Smooth muscle cell of the brain vasculature (primary cell): ENCODE measurements at places on chromosomes 12 and 14.

DNA sequence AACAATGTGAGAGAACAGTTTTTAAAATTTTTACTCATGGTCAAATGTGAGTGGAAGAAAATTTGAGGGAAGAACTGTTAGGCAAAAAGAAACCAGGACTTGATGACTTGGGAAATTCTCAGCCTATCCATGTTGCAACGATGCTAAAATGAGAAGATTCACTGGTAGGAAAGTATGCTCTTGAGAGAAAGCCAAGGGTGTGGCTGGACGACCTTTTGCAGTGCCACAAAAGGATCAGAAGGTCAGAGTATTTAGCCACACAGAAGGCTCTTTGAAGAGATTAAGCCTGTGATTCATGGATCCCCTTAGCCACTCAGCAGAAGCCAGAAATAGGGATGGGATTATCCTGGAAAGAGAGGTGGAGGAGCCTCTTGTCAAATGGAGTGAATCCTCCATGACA, 336.8 kb downstream of the LRIG3 start:
- DNase-seq, result no peak

DNA sequence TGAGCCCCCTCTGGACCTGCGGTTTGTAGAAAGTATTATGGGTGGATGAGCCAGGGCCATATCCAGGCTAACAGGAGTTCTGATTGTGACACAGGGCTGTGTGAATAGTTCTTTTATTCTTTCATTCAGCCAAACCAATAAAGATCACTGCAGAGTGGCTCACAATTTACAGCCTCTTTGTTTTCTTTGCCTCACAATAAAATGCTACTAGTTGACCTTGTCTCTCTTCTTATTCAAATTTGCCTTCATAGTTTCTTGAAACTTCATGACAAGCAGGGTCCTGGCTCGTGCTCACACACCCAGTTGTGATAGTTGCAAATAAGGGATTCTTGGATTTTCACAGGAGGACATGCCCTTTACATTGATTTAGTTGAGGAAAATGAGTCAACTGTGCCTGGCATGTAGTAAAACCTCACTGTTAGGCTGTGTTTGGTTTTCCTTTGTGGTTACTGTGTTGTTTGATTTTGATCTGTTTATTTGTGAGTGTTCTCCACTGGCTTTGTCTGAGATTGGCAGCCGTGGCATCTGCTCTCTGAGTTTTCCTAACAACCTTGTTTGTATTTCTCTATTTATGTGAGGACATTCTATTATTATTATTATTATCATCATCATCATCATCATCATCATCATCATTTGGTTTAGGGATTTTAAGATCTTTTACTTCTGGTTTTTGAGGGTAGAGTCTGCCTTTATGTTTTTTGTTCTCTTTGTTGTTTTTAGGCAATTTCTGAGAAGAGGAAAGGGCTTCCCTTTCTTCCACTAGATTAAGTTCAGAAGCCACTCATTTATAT, 2.7 kb upstream of the KRT6B start:
- no peak for DNase-seq

- DNase-seq, result no peak
These were observed 87.1 kb downstream of the TMCC3 start for GRCh38 chr12:94563286-94563685.

- no peak for DNase-seq
These were observed 131.9 kb downstream of the MDGA2 start for GRCh38 chr14:47543459-47543858.

- no peak for DNase-seq
These were observed 22.3 kb downstream of the DDX24 start for GRCh38 chr14:94058674-94059138.

GRCh38 chr12:11618046-11618445, 31.4 kb upstream of the ETV6 start:
- no peak for DNase-seq

DNA sequence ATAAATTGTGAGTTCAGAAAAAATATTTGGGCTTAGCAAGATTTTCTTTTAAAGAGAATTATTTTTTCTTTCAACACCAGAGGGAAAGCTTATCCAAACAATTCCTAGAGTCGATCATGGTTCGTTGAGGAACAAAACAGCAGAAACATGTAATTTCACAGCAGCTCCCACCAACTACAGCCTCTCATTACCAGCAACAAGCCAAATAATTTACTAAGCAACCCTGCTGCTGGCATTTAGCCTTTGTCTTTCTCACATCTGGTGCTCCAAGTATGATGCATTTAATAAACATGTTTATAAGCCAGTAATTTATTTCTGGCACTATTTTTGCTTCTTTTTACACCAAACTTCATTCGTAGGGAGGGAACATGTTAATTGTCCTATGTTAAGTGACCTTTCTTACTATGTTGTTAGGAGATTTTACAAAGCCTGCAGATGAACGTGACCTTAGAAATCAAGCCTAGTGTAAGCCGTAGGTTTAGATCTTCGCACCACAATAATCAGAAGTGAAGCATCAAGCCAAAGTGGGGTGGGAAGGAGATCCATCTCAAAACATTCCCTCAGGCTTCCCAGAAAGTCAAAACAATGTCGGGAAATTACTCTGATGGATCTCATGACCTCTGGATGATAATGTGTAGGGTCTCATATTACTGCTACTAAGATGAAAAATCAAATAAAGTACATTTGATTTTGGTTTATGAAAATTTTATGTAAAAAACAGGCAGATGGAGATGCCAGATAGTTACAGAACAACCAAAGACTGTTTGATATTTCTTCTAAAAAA, 128.4 kb downstream of the RPAP3 start:
- DNase-seq, result no peak

DNA sequence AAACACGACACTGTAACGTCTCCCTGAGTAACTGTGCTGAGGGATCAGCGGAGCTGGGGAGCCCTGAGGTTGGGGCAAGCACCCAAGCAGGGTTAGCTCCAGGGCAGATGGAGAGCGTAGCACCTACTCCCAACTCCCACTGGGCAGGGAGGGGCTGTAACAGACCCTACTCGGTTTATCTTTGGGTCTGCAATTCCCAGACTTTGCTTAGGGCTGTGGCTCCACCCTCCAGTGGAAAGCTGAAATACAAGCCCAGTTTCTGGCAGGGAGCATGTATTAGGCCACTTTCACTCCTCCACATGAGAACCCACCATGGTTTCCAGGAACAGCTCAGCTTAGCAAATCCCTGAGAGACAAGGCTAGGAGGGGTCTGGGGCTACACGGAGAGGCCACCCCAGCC, 17.3 kb upstream of the TC2N start:
- DNase-seq, result no peak

GRCh38 chr14:89853936-89854693, 100.4 kb downstream of the EFCAB11 start:
- no peak for DNase-seq

DNA sequence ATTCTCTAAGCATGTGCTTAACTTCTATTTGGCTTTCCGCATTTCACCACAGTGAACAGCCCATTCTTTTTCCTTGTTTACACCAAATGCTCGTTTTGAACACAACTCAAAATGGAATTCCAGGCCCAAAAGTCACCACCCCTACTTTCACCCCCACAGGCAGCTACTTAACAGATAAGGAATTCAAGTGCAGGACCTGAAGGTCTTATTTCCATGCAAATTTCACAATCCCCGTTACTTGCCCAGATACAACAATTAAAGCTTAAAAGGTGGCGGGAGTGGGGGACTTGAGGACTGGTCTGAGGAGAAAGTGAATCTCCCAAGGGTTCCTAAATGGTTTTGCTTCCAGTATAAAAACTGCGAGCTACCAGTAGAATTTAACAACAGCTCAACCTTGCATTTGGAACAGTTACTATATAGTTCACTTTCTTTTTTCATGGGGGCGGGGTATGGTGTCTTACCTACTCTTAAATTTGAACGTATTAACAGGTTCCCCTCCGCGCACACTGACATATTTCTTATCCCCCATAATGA, 3.7 kb downstream of the USP44 start:
- DNase-seq, result no peak

- no peak for DNase-seq
These were observed 52.5 kb upstream of the WSCD2 start for GRCh38 chr12:108076556-108076955.

DNA sequence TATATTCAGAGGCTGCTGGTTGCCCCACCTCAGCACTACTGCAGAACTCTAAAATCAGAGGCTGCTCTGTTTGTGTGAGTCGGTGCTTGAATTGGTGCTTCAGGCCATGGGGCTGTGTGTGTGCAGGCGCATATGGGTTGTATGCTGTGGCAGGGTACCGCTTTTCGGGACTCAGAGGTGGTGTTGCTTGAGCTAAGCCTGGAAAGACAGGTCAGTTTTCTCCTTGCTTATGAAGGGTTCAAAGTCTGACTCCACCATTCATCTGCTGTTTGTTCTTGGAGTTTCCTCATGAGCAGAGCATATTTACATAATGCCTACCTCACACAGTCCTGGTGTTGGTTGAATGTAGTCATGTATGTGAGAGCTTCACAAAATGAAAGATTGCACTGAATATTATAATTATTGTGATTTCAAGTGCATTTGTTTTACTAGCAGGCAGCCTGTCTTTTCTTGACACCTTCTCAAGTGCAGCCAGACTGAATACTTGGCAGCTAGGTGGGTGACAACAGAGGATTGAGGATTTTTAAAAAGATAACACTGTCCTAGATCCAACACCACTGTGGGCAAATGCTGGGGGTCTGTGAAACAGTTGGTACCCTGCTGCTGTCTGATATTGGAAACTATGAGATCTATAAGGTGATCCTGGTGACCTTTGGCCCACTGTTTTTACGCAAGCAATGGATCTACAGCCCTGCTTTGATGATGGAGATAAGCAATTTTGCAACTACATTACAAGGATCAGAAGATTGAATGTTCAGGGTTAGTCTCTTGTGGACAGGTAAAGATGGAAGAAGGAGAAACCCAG, 1.0 kb upstream of the ANG start:
- DNase-seq, result no peak

GRCh38 chr14:101507836-101508150, 53.5 kb upstream of the DIO3 start:
- DNase-seq, result no peak

- DNase-seq, result no peak
These were observed 77.2 kb upstream of the DCD start for GRCh38 chr12:54725233-54725843.

DNA sequence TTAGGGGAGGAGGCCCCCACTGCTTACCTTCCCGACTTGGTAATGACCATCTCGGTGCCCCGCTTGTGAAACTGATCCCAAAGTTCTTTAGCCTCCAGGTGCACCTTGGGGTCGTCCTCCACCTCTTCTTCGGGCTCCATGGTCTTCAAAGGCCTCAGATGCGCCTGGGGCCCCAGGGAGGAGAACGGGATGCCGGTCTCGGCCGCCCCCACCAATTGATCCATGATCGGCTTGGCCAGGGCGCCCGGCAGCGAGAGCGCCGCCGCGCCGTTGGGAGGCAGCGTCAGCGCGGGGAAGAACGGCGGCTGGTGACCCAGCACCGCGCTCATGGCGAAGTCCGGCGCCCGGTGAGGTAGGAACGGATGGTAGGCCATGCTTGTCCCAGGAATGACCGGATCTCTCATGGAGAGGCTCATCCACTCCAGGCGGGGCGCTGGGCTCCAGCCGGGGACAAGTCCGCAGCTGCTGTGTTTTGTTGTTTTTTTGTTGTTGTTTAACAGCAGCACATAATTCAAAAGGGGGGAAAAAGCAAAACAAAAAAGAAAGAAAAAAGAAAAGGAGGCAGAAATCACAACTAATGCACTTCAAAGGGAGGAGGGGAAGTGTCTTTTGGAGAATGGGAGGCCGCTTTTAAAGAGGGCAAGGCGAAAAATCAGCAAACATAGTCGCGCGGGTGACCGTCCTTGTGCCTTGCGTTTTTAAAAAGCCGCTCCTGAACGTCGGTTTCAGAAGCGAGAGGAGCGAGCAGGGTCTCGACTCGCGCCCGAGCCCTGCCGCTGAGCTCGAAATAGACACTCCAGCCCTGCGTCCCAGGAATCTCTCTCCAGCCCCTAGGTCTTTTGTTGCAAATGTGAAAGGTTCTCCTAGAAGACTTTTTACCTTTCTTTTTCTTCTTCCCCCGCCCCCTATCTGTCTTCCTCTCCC, 928 bp downstream of the TBX3 start:
- DNase-seq, result no peak

- no peak for DNase-seq
These were observed 542 bp downstream of the PXN start for GRCh38 chr12:120264904-120265472.

DNA sequence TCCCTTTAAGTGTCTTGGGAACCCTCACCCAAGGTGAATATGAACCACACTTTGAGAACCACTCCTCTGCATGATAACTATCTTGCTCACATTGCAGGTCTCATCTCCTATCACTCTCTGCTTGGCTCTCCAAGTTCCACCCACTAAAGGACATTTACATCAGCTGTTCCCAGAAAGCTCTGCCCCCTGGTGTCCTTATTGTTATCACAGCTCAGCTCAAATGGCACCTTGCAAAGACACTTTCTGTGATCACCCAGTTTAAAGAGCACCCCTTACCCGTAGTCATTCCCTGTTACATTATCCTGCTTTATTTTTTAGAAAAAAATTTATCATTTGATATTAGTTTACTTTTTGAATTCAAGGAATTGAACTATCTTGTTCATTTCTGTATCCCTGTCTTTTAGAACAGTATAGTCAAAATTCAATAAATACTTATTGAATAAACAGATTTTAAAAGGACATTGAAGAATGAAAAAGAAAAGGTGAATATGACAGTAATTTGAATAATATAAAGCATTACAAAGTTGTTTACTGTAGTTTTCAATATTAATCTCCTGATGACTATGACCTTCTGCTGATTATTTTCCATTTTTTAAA, 20.5 kb upstream of the GUCY2C start:
- peak; percentile 13 for DNase-seq

- DNase-seq, result no peak
These were observed 216.7 kb downstream of the TMEM132C start for GRCh38 chr12:128483526-128484255.

DNA sequence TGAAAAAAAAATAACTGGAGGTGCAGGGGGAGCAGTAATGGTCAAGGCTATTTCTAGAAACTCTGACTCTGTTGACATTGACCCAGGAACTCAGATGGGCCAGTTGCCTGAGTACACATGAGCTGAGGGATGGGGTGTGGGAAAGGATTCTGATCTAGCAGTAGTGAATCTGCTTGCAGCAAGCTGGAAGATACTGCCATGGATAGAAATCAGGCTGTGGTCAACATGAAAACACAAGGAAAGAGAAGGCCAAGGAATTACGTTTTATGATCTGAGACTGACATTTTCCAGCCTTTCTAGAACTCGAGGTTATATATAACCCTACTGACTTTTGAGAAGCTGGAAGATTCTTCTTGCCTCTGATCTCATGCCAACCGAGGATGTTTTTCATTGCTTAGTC, 90.0 kb downstream of the ANO6 start:
- DNase-seq, result no peak

- no peak for DNase-seq
These were observed 74.4 kb upstream of the ANO4 start for GRCh38 chr12:100720016-100720654.
